ENCODE measurements at places on chromosomes 7 and 10. TPM values are rescaled to one million over a fixed set of nuclear protein-coding genes. Genes with fewer than 3 reads are reported as not detected.

ABCB1 gene
- total RNA-seq: 5.0 TPM

SPDYE16 gene
- total RNA-seq: not detected

CDK13 gene
- total RNA-seq: 28.9 TPM

GRCh38 chr10:52146766-52147165, 167.3 kb upstream of the DKK1 start:
- no peak for DNase-seq

GRCh38 chr10:58477902-58478301, 34.8 kb upstream of the BICC1 start:
- no peak for DNase-seq

Data from cardiac septum (tissue), 1 donor.